Neural progenitor cell (in vitro differentiated cells): ENCODE measurements at places on chromosomes 1 and 21. TPM values are rescaled to one million over a fixed set of nuclear protein-coding genes. Genes with fewer than 3 reads are reported as not detected.

MPZ gene
- total RNA-seq, result 1.1 and 2.0 TPM in 2 replicates

DNAJC28 gene
- 3.8 and 4.7 TPM in 2 replicates for total RNA-seq

AGT gene
- 0.15 and 0.80 TPM in 2 replicates for total RNA-seq

KIRREL1 gene
- 39.5 and 70.7 TPM in 2 replicates for total RNA-seq

LCE1C gene
- total RNA-seq, result not detected in 2 replicates

GRCh38 chr1:202540448-202540847 is 169.8 kb downstream of the SYT2 start:
- no peak overlapping the region for H3K4me3 ChIP-seq
- DNase-seq, result no peak
- H3K36me3 ChIP-seq, result no peaks in the 10 kb centered on the region
- H3K27me3 ChIP-seq, result no peaks in the 10 kb centered on the region
- H3K27ac ChIP-seq, result no peak overlapping the region

DNA sequence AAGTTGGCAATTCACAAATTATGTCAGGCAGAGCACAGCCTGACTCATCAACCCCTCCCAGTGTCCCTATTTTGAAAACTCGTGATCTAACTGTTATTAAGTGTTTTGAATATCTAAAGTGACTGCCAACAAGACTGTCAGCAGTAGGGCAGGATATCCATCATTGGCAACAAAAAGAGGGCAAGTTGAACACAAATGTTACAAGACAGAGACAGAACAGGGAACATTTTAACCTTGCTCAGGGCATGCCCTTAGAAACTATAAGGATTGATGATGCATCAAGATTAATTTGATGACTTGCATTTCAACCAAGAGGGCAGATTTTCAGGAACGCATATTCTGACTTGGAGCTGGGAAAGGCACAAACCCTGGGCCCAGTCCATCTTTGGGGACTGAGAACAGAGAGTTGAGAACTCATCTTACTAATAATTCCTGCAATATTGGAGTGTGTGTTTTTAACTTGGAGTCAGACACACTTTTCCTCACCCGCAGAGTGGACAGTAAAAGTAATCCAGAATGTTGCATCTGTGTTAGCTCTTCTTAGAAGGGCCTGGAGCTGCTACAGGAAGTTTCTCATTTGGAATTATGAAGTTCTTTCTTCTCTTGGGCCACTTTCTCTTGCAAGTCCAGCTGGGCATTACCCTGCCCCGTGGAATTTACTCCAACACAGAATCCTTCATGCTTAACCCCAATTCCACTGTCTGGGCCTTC is 317.2 kb downstream of the LTN1 start:
- no peaks in the 10 kb centered on the region for H3K36me3 ChIP-seq
- H3K4me3 ChIP-seq, result no peak overlapping the region
- DNase-seq, result no peak
- H3K4me1 ChIP-seq, result no peaks in the 10 kb centered on the region

DNA sequence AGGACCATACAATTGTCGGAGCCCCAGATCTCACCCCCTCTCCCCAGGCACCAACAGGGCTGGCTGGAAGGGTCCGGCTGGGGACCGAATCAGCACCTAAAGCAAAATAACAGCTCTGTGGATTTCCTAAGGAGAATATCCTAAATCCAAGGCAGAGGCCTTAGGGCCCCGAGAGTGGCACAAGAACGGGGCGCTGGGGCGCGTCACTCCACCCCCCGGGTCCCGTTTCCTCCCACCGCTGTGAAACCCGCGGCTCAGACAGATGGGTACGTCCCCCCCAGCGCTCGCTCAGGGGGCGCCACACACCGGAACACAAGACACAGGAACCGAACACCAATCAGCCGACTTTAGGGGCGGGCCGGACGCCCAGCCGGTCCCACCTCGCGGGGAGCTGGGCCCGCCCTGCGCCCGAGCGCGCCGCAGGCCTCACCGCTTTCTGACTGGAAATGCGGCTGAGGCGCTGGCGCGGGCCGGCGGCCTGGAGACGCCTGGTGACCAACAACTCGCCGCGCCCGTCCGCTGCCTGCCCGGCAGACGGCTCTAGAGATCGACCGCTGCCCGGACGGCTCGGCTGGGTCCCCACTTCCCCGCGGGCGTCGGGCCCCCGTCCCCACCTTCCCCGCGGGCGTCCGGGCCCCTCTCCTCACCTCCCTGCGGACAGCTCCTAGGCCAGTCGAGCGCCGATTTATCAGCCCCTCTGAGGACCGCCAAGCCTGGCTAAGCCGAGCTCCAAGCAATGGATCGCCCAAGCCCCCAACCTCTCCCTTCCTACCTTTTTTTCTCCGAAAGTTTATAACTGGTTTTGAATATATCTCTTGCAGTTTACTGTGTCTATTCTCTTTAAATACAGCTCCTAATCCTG is at the start of gene HFM1:
TSS of gene HFM1 (minus strand) at position 687 of the 862 bp plus-strand sequence. CDS start 3,755 bp downstream, outside the sequence.
- H3K27ac ChIP-seq, result peak within 1 kb of the TSS; percentile 84
- peak within 1 kb of the TSS; percentile 75 for H3K4me3 ChIP-seq
- no peaks in the 10 kb centered on the region for H3K36me3 ChIP-seq
- peak; percentile 94 for DNase-seq

DNA sequence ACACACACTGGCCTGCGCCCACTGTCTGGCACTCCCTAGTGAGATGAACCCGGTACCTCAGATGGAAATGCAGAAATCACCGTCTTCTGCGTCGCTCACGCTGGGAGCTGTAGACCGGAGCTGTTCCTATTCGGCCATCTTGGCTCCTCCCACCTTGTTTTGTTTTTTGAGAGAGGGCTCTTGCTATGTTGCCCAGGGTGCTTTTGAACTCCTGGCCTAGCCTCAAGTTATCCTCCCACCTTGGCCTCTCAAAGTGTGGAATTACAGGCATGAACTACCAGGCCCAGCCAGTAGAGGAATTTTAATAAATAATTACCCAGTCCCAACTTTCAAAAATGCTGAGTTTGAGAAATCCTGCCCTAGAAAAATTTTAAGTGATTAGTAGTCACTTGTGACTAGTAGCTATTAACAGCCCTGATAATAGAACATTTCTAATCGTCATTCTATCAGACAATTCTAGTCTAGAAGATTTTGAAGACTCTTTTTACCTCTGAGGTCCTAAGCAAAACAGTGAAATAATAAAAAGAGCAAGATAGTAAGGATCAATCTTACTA is 30.9 kb upstream of the SLC35D1 start:
- no peak for DNase-seq
- peaks cover 8% of the 10 kb centered on the region for H3K4me1 ChIP-seq
- no peak overlapping the region for H3K27ac ChIP-seq
- no peaks in the 10 kb centered on the region for H3K27me3 ChIP-seq
- no peaks in the 10 kb centered on the region for H3K36me3 ChIP-seq
- no peak overlapping the region for H3K4me3 ChIP-seq
